ENCODE measurements at places on chromosomes 13 and 19. TPM values are rescaled to one million over a fixed set of nuclear protein-coding genes. Genes with fewer than 3 reads are reported as not detected.

DNA sequence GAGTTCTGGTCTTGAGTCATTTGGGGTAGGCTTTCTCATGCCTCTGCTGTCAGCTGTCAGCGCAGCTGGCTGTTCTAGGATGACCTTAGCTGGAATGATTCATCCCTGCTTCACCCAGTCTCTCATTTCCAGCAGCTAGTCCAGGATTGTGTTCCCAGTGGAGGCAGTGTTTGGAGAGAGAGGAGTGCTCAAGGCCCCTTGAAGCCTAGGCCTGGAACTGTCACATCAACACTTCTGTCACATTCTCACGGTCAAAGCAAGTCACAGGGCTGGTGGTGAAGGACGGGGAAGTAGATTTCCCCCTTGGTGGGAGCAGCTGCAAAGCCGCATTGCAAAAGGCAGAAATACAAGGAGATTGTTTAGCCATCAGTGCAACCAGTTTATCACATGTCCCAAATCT is 15.2 kb downstream of the TPT1 start:
- no peaks in the 10 kb centered on the region for H3K36me3 ChIP-seq
- no peaks in the 10 kb centered on the region for H3K27me3 ChIP-seq
- H3K4me3 ChIP-seq = no peak overlapping the region

GRCh38 chr13:46181840-46182490 is at the start of gene LCP1:
TSS of gene LCP1 (minus strand) at chr13:46182177. CDS start at chr13:46159662, 22,515 bp downstream.
- peak within 1 kb of the TSS; percentile 83 for H3K27ac ChIP-seq
- H3K36me3 ChIP-seq = no peaks in the 10 kb centered on the region
- H3K4me1 ChIP-seq = peaks cover 49% of the 10 kb centered on the region

GRCh38 chr19:351976-352625 is 7.5 kb upstream of the MIER2 start:
- no peak overlapping the region for H3K27ac ChIP-seq
- H3K27me3 ChIP-seq = no peaks in the 10 kb centered on the region
- no peak overlapping the region for H3K4me3 ChIP-seq
- DNase-seq = no peak
- H3K36me3 ChIP-seq = no peaks in the 10 kb centered on the region

GRCh38 chr13:67230404-67231288 is 510 bp upstream of the PCDH9 start:
- no peak overlapping the region for H3K27ac ChIP-seq
- H3K36me3 ChIP-seq = no peaks in the 10 kb centered on the region
- DNase-seq = peak; percentile 84
- H3K4me1 ChIP-seq = peaks cover 10% of the 10 kb centered on the region
- peak overlapping the region; percentile 100 for H3K4me3 ChIP-seq
- no peaks in the 10 kb centered on the region for H3K27me3 ChIP-seq

DNA sequence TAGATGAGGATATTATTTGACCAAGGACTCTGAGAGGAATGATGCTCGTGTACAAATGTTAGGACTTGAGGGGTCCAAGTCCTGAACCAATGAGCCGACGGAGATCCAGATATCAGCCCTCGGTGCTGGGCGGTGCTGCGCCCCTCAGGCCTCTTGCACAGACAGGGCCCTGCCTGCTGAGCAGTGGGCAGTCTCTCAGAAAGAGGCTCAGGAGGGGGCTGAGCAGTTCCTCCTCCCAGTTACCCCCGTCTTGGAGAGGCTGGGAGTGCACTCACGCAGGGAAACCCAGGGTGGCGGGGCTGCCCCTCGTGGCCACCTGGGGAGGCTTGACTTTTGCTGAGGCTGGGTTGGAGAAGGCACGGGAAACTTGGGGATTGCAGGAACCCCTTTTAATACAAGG is 18.4 kb downstream of the TEX29 start:
- H3K27ac ChIP-seq = no peak overlapping the region
- H3K4me3 ChIP-seq = no peak overlapping the region
- H3K27me3 ChIP-seq = no peaks in the 10 kb centered on the region
- H3K4me1 ChIP-seq = no peaks in the 10 kb centered on the region
- no peak for DNase-seq

DNA sequence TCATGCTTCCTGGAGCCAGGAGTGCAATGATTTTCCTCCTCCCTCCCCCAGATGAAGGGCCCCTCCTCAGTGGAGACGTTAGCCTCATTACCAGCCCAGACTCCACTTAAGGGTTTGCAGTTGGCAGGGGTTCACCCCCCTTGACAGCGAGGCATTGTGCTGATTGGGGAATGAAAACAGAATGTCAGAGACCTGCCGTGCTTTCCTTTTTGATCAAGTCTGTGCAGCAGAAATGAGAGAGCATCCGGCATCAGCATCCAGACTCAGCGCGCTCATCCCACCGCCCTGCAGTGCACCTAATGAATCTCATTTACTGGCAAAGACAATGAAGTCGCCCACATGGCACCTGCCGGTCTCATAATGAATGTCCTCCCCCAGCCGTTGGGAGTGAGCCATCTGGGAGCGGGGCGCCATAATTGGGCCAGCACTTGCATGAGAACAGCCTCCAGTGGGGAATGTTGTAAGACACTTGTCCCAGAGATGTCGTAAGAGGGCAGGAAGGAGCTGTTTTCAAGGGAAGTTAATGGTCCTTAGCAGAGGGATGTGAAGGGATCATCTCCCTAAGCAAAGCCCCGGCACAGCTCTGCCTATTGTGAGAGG is 98.3 kb upstream of the UQCRFS1 start:
- no peak overlapping the region for H3K4me3 ChIP-seq
- H3K27me3 ChIP-seq = no peaks in the 10 kb centered on the region
- H3K4me1 ChIP-seq = no peaks in the 10 kb centered on the region
- DNase-seq = no peak
- H3K27ac ChIP-seq = no peak overlapping the region

GRCh38 chr13:110486061-110486715 is 75.3 kb downstream of the RAB20 start:
- H3K27me3 ChIP-seq = no peaks in the 10 kb centered on the region
- H3K36me3 ChIP-seq = no peaks in the 10 kb centered on the region
- no peak for DNase-seq
- H3K4me3 ChIP-seq = no peak overlapping the region
- H3K4me1 ChIP-seq = no peaks in the 10 kb centered on the region

GRCh38 chr13:37869506-37869755 is 141 bp downstream of the TRPC4 start:
- peaks cover 22% of the 10 kb centered on the region for H3K27me3 ChIP-seq
- peak overlapping the region; percentile 6 for H3K4me3 ChIP-seq
- H3K36me3 ChIP-seq = no peaks in the 10 kb centered on the region

DNA sequence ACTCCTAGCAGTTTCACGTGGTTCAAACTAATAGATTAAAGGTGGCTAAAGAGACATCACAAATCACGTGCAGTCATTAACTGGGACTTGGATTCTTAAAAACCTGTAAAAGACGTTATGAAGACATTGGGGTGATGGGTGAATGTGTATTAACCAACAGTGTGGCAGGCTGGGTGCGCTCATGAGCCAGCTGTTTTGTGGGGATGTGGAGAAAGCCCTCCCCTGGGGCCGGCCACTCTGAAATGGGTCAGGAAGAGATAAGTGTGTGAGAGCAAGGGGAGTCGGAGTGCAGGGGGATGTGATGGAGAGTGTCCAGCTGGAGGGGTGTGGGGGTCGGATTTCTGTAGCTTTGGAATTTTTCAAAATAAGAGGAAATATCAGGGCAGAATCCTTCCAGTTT is 10.4 kb downstream of the UPF1 start:
- no peak overlapping the region for H3K27ac ChIP-seq
- H3K36me3 ChIP-seq = peaks cover 17% of the 10 kb centered on the region
- no peak overlapping the region for H3K4me3 ChIP-seq
- H3K27me3 ChIP-seq = no peaks in the 10 kb centered on the region
- no peak for DNase-seq

GRCh38 chr13:36859259-36859658 is 40.2 kb downstream of the RFXAP start:
- H3K36me3 ChIP-seq = no peaks in the 10 kb centered on the region
- DNase-seq = no peak
- no peak overlapping the region for H3K4me3 ChIP-seq
- no peak overlapping the region for H3K27ac ChIP-seq

DNA sequence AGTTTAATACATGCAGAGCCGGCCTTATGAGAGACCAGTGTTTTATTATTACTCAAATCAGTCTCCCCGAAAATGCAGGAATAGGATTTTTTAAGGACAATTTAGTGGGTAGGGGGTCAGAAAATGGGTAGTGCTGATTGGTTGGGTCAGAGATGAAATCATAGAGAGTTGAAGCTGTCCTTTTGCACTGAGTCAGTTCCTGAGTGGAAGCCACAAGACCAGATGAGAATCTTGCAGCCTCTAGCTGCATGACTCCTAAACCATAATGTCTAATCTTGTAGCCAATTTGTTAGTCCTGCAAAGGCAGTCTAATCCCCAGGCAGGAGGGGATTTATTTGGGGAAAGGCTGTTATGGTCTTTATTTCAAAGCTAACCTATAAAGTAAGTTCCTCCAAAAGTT is 1163.9 kb downstream of the DIAPH3 start:
- no peak overlapping the region for H3K27ac ChIP-seq
- H3K36me3 ChIP-seq = no peaks in the 10 kb centered on the region
- no peak overlapping the region for H3K4me3 ChIP-seq
- DNase-seq = no peak
- H3K27me3 ChIP-seq = no peaks in the 10 kb centered on the region

GRCh38 chr19:2014131-2014571 is 1.4 kb downstream of the BTBD2 start:
- peaks cover 25% of the 10 kb centered on the region for H3K4me1 ChIP-seq
- no peak overlapping the region for H3K27ac ChIP-seq
- H3K27me3 ChIP-seq = no peaks in the 10 kb centered on the region
- no peak overlapping the region for H3K4me3 ChIP-seq
- DNase-seq = no peak

GRCh38 chr13:114067886-114068651 is 64.4 kb downstream of the RASA3 start:
- H3K4me3 ChIP-seq = peak overlapping the region; percentile 39
- peaks cover 47% of the 10 kb centered on the region for H3K36me3 ChIP-seq
- H3K4me1 ChIP-seq = peaks cover 66% of the 10 kb centered on the region
- peak overlapping the region; percentile 59 for H3K27ac ChIP-seq
- H3K27me3 ChIP-seq = no peaks in the 10 kb centered on the region

- H3K4me3 ChIP-seq = no peak overlapping the region
- no peaks in the 10 kb centered on the region for H3K36me3 ChIP-seq
Observed at GRCh38 chr13:76516013-76516412, 370.2 kb downstream of the KCTD12 start.

Gene CDC34
- total RNA-seq = 51.4 TPM

Gene ERICH6B
- not detected for total RNA-seq

Gene TSHZ3
- total RNA-seq = 0.45 TPM

Gene APOC1
- not detected for total RNA-seq

Gene PPP1R13L
- total RNA-seq = 15.7 TPM

Gene FBN3
- not detected for total RNA-seq

Gene CLEC11A
- 1.4 TPM for total RNA-seq
